ENCODE measurements at places on chromosomes 5 and 9. TPM values are rescaled to one million over a fixed set of nuclear protein-coding genes. Genes with fewer than 3 reads are reported as not detected.

The MELK gene
- 0.49 TPM for total RNA-seq

DNA sequence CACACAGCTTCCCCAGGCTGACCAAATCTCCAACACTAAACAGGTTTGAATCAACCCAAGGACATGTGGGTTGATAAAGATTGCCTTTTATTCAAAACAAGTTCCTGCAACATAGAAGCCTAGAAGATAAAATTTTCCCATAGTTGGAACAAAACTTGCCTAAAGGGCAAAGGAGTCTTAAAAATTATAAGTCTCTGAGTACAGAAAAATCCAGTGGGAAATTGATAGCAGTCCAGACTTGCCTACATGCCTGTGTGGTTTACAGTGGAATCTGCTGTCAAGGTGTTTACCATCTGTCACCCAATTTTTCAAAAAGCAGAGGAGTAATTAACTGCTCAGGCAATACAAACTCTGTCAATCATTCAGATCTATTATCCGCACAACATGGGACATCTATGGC is 168.2 kb downstream of the PPP2R2B start:
- no peak for DNase-seq

DNA sequence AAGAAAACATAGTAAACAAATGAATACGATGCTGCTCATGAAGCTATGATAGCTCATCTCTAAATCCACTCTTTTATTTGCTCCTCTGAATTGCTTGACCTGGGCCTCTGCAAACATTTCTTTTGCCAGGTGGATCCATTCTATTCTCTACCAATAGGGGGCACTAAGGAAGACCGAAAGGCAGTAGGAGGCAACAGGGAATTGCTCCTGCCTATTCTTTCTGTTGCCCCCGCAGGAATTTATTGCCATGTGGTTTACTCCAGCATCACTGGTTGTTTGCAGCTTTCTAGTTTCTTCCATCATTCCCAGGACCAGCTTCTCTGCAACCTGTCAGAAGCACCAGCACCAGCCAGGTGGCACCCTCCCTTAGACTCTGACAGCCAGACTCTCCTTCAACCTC is 5.3 kb downstream of the GAPT start:
- no peak for DNase-seq

DNA sequence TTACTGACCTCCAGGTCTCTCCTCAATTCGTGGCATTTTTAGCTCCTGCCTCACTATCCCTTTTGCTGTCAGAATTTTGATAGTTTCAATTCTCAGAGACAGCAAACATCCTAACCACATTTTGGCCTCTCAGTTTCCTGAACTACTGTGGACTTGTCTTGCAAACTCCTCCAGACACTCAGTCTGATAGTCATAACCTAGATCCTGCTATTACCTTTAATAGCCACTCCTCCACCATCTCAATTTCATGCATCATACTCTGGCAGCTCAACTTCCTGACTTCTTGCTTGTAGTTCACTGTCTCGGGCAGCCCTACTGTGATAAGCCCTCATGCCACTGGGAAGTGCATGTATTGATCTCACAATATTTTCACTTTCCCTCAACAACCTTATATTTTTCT is 481.8 kb upstream of the CDH18 start:
- DNase-seq = no peak

GRCh38 chr9:74554751-74555419 is 57.8 kb downstream of the RORB start:
- DNase-seq = no peak

DNA sequence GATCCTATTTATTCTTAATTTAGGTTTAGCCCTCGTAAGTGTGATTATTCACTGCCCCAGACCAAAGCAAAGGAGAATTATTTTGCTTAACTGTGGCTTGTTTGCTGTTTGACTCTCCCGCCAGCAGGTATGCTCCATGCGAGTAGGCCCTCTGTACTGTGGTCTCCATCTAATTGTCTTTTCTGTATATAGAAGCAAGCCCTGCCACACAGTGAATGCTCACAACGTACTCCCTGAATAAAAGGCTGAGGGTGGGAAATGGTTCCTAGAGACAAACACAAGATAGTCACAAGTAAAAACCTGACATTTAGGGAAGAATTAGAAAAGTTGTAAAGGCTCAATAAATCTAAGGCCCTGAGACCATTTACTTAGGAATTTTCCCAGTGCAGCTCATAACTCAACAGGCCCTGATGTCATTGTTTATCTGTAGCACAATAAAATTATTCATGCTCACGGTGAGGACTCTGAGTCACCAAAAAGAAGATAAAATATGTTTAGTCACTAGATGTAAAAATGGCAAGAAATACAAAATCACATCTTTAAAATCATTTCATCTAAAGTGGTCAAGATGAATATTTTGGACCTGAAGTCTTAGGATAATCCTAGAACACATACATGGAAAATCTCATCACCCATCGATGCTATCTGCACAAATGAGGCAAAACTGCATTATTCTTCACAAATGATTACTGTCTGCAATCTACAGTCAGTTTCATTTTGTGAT is 473.2 kb downstream of the ENC1 start:
- no peak for DNase-seq

GRCh38 chr5:68027519-68027918 is 188.0 kb upstream of the PIK3R1 start:
- DNase-seq = no peak

The FAM200C gene
- 10.8 TPM for total RNA-seq

DNA sequence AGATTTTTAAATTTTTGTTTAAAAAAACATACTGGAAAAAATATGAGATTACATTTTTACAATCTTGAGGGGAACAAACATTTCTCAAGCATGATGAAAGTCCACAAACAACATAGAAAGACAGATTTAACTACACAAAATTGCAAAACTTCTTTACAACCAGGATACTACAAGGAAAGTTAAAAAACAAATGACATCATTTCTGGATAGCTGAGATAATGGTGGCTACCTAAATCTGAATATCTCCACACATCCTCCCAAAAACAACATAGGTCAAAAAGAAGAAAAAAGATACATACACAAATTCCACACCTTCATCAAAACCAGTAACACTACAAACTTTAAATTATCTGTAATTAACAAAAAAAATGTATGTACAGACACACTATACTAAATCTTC is 120.8 kb upstream of the TNPO1 start:
- no peak for DNase-seq

GRCh38 chr9:24296124-24296523 is 249.6 kb downstream of the IZUMO3 start:
- DNase-seq = no peak

GRCh38 chr5:32942225-32942989 is 231.3 kb downstream of the NPR3 start:
- DNase-seq = no peak

The GLRX gene
- total RNA-seq = 22.2 TPM

DNA sequence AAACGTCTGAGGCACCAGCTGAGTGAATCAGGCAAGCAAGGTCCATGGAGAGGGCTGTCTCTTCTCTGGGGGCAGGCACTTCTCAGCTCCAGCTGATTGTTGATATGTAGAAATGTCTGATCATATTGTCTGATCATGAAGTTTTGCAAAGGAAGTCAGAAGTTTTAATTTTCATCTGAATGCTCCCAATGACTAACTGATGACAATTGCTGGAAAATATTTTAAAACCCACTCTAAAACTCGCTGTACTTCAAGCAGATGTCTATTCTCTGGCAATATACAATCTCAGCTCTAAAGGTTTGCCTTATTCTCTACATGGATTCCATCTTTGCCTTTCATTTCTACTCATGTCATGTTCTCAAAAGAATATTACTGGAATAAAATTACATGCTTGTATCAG is 12.7 kb downstream of the PLK2 start:
- DNase-seq = no peak

- DNase-seq = no peak
These were observed 92.3 kb downstream of the GAS1 start for GRCh38 chr9:86854898-86855523.

The CDH9 gene
- not detected for total RNA-seq

- DNase-seq = no peak
These were observed 79.2 kb upstream of the SPRY4 start for GRCh38 chr5:142404046-142404477.

- DNase-seq = no peak
These were observed 116.1 kb downstream of the WDR70 start for GRCh38 chr5:37495210-37495609.

- no peak for DNase-seq
These were observed 257.5 kb downstream of the PARP8 start for GRCh38 chr5:50923768-50924494.

DNA sequence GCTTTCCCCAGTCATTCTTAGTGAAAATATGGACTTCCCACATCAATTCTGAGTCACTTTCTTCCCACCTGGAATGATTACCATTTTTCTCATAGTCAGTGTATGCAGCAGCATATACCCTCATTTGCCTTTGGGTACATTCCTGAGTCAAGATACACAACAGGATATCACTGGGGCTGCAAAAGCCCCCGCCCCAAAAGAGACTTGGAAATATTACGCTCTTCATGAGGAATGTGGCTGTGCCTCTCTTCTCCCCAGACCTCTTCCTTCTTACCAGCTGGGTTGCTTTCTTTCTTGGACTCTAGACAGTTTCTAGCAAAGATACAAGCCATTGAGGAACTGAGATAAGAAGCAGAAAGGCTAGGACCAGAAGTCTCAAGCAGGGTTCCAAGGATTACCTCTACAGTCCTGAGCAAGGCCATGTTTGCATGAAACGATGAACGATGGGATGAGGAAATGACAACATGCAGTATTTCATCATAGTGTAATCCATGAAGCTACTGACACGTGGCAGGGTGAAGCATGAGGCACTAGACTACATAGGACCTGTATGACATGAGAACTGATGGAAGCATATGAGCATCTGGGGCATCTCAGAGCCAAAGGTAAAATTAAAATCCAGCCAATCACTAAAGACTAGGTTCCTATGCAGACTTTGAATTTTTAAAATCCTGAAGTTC is 218.1 kb downstream of the RAB3C start:
- DNase-seq = no peak

GRCh38 chr5:67992923-67993322 is 222.6 kb upstream of the PIK3R1 start:
- DNase-seq = no peak

The BRD3 gene
- total RNA-seq = 54.4 TPM

DNA sequence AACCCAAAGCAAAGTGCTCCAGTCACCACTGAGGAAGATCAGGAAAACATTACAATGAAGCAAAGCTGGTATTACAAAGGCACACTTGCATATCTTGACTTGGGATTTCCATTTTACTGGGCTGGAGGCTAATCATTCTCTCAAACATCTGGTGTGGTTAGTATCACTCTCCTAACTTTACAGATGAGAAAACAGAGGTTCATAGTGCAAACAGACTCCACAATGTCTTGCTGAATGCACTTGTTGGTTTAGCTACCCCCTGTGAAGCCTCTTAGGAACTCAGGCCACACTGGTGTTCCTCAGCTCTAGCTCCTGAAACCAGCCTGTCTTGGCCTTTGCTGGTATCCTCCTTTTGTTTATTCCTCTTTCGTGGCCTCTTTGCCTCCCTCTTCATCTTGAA is 29.5 kb upstream of the SMAD5 start:
- no peak for DNase-seq

DNA sequence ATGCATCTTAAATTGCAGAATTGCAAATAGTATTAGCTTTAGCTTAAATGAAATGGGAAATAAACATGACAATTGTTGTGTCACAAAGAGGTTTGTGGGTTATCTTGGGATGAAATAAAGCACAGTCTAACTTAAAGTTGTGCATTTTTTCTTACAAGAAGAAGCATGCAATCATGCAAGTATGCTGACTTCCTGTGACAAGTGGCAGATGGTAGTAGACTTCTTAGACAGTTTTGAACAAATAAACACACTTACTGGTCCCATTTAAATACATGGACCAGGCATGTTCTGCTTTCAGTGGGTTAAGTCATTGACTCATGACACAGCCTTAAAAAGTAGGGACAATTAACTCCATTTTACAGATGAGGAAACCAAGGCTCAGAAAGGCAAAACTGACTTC is 15.9 kb upstream of the C5orf63 start:
- no peak for DNase-seq

The FGF10 gene
- total RNA-seq = 13.1 TPM

GRCh38 chr5:145775893-145776444 is 59.2 kb downstream of the PRELID2 start:
- DNase-seq = no peak

The BSPRY gene
- total RNA-seq = 0.22 TPM

The NFIB gene
- total RNA-seq = 137 TPM

- DNase-seq = no peak
These were observed 83.7 kb downstream of the SERINC5 start for GRCh38 chr5:80172067-80172695.

The LHFPL2 gene
- 33.4 TPM for total RNA-seq

DNA sequence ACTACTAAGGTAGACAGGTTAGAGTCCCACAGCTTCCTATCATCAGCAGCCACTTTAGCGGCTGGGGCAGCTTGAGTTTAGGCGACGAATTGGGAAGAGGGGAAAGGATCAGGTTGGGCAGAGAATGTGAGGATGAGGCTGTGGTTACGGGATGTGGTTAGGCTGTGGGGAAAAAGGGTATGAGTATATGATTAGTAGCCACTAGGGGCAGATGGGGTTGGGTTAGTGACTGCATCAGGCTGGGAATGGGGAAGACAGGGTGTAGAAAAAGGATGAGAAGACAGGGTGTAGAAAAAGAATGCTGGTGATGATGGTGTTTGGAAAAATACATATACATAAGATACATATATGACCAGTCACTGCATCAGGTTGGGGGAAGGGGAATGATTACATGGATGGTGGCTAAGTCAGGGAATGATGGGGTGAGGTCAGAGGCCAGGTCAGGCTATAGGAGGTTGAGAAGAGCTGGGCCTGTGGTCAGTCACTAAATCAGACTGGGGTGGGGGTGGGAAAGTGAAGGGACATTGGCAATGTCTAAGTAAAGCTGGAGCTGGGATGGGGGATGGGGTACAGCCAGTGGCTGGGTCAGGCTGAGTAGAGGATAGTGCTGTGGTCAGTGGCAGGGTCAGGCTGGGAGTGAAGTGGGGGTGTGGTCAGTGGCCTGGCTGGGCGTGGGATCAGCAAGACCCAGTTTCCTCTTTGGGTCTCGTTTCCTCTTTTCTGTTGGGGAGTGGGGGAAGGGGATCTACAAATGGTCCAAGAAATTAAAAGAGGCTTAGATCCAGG is 2.1 kb downstream of the TLN1 start:
- DNase-seq = no peak

DNA sequence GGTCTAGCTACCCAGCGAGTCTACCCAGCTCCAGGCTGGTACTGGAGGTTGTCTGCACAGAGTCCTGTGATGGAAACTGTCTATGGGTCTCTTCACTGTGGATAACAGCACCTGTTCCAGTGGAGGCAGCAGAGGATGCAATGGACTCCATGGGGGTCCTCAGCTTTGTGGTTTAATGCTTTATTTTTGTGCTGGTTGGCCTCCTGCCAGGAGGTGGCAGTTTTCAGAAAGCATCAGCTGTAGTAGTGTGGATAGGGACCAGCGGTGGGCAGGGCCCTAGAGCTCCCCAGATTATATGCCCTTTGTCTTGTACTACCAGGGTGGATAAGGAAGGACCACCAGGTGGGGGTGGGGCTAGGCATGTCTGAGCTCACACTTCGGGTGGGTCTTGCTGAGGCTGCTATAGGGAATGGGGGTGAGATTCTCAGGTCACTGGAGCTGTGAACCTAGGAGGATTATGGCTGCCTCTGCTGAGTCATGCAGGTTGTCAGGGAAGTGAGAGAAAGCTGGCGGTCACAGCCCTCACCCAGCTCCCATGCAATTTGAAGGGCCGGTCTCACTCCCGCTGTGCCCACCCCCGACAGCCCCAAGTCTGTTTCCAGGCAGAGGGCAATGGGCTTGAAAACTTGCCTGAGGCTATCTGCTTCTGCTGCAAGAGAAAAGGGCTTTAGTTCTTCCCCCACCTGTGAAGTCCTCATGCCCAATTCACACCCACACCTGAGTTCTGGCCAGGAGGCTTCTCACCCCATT is 397.1 kb downstream of the TLE1 start:
- no peak for DNase-seq

- DNase-seq = no peak
These were observed 18.7 kb downstream of the INIP start for GRCh38 chr9:112699230-112699629.

Data from sciatic nerve (tissue), 2 donors.